ENCODE measurements at places on chromosomes 5 and 9.

DNA sequence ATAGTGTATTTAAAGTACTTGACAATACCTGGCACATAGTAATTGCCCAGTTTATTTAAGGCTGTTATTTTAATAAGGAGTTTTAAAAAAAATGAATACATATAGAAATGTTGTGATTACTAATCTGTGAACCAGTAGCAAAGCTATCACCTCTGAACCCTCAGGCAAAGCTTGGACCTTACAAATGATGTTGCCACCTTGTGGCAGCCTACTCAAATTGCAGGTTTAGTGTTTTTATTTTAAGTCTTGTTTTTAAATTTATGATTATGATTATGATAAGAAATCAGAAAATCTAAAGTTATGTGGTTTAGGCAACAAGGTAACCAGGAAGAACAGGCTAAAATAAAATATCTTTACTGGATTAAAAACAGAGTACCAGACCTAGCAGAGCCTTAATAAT is 35.8 kb downstream of the PPARGC1B start:
- DNase-seq: no peak

GRCh38 chr5:153469423-153469822 is 21.0 kb upstream of the GRIA1 start:
- DNase-seq: no peak

GRCh38 chr9:107635803-107636174 is 146.2 kb upstream of the KLF4 start:
- DNase-seq: no peak

GRCh38 chr9:16627521-16627920 is 242.9 kb downstream of the BNC2 start:
- DNase-seq: no peak

DNA sequence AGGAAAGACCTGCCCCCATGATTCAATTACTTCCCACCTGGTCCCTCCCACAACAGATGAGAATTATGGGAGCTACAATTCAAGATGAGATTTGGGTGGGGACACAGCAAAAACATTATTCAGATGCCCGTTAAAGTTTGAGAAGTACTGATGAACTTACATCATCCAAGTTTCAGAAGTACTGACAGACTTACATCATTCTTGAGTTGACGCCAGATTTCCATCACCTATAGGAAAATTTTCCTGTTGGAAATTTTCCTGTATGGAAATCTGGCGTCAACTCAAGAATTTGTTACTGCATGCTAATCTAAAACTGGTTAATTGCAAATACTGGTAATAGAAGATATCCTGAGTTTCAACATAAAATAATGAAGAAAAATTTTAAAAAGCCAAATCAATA is 975.9 kb downstream of the MAT2B start:
- no peak for DNase-seq

DNA sequence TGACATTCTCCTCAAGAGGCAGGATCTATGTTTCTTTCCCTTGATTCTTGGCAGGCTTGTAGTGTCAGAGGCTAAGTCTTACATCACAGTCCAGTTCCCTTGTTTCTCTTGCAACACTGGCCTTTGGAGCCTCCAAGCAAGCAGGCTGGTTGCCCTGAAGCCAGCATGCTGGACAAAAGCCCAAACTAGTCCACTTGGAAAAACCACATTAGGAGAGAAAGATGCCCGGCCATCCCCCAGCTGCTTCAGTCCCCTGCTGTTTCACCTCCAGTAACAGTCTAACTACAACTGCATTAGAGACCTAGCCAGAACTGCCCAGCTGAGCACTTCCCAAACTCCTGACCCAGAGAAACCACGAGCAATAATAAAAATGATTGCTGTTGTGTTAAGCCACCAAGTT is 87.6 kb downstream of the ADAMTS6 start:
- DNase-seq: no peak

GRCh38 chr9:89887286-89887685 is 282.5 kb downstream of the GADD45G start:
- no peak for DNase-seq

DNA sequence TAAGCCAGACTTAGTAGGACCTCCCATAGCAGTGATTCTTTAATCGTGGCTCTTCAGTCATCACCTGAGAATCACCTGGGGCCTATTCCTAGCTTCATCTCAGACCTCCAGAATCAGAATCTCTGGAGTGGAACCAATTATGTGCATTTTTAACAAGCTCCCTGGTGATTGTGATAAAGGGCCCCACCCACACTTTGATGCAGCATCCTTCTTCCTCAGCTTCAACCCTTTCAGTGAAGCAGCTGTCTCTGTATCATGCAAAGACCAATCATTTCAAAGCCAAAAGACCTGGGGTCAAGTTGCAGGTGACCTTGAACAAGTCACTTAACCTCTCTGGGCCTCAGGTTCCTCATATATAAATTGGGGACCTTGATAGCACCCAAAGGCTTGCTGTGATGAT is 17.1 kb downstream of the FBXO10 start:
- no peak for DNase-seq

DNA sequence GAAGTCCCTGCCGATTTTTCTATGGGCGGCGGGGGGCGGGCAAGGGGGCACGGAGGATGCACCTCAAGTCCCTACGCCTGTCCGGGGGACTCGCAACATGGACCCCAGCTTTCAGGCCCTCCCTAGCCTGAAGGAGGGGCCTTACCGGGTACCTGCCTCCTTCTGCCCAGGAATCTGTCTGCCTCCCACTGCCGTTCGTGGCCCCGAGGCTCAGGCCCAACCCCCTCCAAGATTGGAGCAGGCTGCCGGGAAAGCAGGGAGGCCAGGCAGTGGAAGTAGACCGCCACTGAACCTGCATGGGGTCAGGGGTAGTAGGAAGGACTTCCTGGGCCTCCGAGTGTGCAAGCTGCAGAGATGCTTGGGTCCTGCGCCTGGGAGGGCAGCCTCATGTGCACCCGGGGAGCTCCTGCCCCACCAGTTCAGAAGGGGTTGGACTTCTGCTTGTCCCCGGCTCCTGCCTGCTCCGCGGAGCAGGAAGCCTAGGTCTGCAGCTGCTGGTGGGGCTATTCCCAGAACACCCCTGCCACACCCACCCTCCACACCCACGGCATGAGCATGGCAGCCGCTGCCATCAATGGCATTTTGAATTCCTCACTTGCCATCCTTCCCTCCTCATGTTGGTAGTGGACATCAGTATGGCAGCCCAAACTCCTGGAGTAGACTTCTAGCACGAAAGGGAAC is 1312.7 kb upstream of the ACO1 start:
- no peak for DNase-seq

DNA sequence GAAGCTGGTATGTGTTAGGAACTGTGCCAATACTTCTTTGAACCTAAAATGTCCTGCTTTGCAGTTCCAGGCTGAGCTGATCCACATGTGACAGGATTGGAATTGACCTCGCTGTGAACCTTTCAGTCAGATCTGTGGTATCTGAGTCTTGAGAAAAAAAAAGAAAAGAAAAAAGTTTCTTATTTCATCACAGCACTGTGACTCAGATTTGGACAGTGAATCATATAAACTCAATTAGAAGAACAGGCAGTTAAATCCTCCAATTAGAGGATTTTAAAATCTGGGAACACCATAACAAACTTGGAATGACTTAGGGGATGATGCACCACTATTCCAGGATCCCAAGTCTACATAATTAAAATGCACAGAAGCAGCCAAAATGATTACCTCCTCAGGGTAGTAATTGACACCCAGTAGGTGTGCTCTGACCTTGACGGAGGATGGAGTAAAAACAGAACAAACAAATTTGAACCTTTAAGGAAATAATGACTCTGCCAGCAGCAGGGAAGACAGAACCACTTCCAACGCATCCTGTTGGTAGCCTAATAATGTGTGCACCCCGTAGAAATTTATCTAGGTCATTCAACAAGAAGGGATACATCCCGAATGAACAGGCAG is 57.8 kb upstream of the RAI14 start:
- DNase-seq: no peak

DNA sequence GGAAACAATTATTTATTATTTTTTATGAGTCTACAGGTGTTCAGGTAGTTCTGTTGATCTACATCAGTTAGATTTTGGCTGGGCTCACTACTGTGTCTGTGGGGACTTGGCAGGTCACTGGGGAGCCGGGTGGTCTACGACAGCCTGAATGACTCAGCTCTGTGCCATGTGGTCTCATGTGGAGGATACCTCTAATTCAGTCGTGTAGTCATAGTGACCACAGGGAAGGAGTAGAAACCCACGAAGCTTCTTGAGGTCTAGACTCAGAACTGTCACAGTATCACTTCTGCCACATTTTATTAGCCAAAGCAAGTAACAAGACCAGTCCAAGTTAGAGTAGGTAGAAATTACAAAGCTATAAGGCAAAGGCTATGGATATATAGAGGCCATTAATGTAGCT is 64.7 kb upstream of the GRAMD2B start:
- DNase-seq: no peak

GRCh38 chr5:52999344-52999949 is 10.3 kb downstream of the ITGA2 start:
- DNase-seq: no peak

DNA sequence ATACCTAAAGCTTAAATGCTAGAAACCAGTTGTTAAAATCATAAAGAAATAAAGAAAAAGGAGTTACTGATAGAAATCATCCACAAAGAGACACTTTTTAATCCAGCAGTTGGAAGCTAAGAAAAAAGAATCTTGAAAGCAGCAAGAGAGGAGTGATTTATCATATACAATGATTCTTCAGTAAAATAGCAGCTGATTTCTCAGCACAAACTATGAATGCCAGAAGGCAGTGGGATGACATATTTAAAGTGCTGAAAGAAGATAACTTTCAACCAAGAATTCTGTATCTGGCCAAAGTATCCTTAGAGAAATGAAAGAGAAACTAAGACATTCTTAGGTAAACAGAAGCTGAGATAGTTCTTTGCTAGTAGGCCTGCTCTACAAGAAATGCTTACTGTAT is 366.0 kb downstream of the HTR1A start:
- DNase-seq: no peak

GRCh38 chr9:136527721-136528710 is 17.8 kb downstream of the NOTCH1 start:
- DNase-seq: no peak

DNA sequence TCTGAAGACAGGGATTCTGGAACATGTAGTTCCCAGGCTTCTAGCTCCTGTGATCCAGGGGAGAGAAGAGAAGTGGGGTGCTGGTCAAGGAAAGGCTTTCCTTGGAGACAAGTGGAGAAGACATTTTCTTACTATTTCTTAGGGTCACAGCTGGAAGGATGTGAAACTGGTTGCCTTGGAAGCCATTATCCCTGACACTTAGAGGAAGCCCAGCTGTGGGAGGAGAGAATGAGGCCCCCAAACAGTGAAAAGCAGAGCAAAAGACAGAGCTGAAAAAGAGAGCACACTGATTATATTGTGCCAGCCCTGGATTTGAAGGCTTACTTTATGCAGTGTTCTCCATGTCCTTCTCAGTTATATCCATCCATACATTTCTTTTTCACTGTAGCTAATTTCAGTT is 17.5 kb upstream of the SHB start:
- DNase-seq: no peak

DNA sequence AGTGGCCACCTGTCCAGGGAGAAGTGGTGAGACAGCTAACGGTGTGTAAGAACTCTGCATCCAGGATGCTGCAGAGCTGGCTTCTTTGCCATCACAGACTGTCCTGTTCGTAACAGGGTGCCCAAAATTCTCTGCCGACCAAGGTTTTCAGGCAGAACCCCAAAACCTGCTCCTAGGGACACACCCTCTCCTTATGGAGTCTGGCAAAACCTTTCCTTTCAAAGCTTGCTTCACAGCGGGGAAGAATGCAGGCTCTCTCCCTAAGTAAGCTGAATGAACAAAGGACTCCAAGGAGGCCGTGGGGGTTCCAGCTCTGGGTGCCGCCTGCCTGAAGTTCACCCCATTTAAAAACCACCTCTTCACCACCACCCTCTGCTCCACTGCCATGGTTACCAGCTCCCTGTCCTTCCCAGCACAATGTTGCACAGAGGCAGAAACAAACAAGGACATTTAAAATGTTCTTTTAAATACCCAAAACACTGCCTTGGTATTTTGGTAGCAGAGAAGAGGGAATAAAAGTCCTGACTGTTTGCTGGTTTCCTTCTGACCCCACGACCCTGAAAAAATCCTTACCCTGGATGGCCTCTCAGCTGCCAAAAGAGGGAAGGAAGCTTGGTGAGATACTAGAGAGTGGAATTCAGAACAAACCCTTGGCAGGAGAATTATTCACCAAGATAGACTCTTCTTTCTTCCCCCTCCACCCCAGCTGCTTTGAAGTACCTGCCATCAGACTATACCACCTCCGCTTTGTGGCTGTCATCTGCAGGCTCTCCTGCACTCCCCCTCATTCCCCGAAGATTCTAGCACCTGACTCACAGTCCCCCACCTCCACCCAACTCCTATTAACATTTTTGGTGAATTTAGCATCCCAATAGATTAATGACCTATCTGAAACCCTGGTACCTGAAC is 7.1 kb upstream of the KLF9 start:
- DNase-seq: no peak

Data from CD8-positive, alpha-beta T cell (primary cell).